G401 (cell line): ENCODE measurements at places on chromosomes 3 and 15. TPM values are rescaled to one million over a fixed set of nuclear protein-coding genes. Genes with fewer than 3 reads are reported as not detected.

Gene ZNF106
- 100 and 134 TPM in 2 replicates for total RNA-seq

Gene DLEC1
- total RNA-seq: not detected in 2 replicates

Gene SKOR1
- 4.9 and 7.1 TPM in 2 replicates for total RNA-seq

Gene TNNC1
- 86.7 and 117 TPM in 2 replicates for total RNA-seq

Gene NR1I2
- total RNA-seq: not detected in 2 replicates

Gene TERC
- 118 and 204 TPM in 2 replicates for total RNA-seq

Gene CAMKV
- total RNA-seq: 1.4 and 2.1 TPM in 2 replicates

DNA sequence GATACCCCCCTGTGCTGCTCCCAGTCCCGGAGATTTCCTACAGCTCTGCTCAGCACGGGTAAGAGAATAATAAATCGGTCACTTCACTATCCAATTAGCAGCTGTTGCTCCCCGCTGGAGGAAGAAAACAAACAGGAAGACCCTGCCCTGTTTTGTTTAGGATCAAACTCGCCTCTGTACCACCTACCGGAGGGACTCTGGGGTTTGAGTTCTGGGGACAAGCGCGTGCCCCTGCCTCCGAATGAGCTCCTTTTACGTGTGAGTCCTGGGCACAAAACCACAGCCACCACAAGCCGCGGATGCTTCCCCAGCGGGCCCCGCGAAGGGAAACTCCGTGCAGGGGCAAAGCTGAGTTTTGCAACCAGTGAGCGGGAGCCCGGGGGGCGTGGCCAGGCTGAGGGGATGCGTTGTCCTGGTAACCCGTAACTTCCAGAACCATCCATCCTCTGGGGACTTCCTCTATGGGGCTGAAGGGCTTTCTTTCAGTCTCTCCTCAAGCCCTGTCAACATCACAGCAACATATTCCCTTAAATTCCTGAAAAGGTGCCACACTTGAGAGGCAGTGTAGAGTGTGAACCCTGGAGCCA is 315.7 kb upstream of the PROK2 start:
- DNase-seq: peak; percentile 18

GRCh38 chr15:60371175-60372051 is 26.4 kb downstream of the ANXA2 start:
- no peak for DNase-seq

GRCh38 chr3:56899078-56899477 is 97.3 kb upstream of the ARHGEF3 start:
- no peak for DNase-seq

- no peak for DNase-seq
Observed at GRCh38 chr3:144343777-144344176, 372.2 kb downstream of the DIPK2A start.

- peak; percentile 68 for DNase-seq
Observed at GRCh38 chr15:68821841-68822381, 1.2 kb upstream of the ANP32A start.

DNA sequence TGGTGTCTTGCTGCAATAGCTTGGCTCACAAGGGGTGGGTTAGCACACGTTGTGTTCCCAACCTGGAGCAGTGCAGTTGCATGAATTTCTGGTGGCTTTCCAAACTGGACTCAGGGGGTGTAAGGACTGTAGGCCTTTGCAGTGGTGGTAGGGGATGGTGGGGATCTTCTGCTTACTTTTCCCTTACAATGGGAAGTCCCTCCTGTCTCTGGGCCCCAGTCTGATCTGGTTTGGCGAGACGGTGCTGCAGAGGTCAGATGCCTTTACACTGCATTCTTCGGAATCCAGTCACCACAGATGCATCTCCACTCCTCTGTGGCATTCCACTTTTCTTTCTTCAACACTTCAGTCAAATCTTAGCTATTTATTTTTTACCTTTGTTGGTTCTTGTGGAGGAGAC is 132.1 kb downstream of the DOCK3 start:
- no peak for DNase-seq

DNA sequence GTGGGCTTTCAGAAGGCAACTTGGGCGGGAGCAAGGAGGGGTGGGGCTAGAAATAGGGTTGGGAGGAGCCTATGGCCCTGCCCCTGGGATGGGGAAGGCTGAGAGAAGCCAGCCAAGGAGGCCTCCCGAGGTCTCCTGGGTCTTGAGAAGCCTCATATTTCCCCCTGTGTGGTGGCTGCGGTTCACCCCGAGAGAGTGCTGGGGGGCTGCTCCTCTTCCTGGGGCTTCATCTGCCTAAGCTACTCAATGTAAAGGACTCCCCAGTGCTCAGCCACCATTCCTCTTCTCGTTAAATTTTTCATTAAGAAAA is 174.3 kb downstream of the SMAD6 start:
- DNase-seq: no peak
